NCI-H2029 treated with DMSO at 0.1 percent for 48 hours (cell line): ENCODE measurements at places on chromosomes 6 and 20.

GRCh38 chr20:41001497-41001896, 27.1 kb upstream of the TOP1 start:
- DNase-seq: no peak

DNA sequence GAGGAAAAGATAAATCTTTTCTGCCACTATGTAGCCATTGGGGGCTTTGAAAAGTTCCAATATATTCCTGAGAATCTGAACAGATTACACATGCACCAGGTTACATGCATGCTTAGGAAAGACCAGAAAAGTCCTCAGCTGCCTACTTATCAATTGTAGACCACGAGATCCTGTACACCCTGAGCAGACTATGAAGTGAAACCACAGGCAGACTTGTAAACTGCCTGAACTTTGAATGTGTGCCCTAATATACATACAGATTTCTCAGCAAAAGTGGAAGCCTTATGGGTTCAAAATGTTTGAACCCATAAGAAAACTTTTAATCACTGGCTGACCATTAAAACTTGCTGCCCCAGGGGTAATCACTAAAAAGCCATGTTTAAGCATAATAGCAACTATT, 273.5 kb upstream of the RUNX2 start:
- no peak for DNase-seq

DNA sequence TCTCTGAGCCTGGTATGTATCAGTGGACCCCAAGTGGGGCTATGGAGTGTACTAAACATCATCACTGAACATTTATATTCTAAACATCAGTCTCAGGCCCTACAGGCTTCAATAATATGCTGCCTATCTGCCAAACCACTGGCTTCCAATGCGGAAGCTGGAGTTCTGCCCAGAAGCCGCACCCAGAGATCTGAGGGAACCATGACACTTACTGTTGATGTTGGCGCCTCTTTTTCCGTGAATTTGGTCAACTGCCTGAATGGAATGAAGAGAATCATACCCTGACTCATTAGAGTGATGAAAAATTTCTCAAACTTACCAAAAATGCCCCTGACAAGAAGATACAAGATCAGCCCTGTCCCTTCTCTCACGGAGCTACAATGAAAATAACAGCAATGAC, 66.2 kb downstream of the SLC22A23 start:
- DNase-seq: no peak

GRCh38 chr6:11064836-11065235, 20.7 kb upstream of the ELOVL2 start:
- DNase-seq: no peak

- DNase-seq: no peak
Observed at GRCh38 chr6:2857580-2858337, 16.1 kb upstream of the SERPINB1 start.

DNA sequence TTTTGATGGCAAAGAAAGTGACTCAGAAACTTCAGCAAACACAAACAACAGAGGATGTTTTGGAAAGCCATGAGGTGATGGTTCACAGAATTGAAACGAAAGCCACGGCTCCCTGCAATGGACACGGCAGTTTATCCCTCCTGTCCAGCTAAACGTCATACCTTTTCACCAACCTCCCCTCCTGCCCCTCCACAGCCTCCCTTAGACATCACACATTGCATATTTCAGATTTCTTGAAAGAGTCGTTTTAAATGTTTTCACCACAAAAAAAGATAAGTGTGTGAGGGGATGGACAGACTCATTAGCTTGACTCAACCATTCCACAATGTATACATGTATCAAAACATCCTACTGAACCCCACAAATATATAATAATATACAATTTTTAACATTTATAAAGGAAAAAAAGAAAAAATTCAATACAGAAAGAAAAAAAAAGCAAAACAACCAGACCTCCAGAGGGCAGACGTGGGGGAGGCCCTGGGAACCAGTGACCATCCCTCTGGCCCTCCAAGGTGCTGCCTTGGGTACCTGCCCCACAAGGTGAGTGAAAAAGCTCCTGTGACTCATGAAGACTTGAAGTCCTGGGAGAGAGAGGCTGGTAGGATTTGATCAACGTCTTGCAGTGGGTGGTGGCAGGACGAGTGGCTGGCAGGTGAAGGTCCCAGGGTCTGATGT, 117.2 kb upstream of the THBS2 start:
- no peak for DNase-seq

DNA sequence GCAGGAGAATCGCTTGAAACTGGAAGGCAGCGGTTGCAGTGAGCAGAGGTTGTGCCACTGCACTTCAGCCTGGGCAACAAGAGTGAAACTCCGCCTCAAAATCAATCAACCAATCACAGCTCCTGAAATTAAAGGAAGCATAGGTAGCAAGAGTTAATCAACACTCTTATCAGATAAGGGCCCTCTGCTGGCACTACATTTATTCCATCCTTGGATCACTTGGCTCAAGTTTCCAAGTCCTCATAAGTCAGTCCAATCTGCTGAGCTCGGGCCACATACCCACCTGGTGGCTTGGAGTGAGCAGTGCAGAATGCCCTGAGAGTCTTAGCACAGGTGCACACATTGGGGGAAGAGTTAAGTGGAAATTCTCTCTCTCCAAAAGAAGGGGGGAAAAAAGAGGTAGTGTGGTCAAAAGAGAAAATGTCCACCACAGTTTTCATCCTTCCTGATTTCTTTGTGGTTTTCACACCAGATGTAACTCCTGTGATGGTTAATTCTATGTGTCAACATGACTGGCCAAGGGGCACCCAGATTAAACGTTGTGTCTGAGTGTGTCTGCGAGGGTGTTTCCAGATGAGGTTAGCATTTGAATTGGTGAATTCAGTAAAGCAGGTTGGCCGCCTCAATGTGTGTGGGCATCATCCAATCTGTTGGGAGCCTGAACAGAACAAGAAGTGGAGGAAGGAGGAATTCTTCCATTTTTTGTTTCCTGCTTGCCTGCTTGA, 14.2 kb upstream of the FAM8A1 start:
- DNase-seq: peak; percentile 73

GRCh38 chr20:24111858-24112257, 123.3 kb upstream of the GGTLC1 start:
- no peak for DNase-seq

- no peak for DNase-seq
Observed at GRCh38 chr6:158408552-158409130, 96.4 kb downstream of the TULP4 start.

DNA sequence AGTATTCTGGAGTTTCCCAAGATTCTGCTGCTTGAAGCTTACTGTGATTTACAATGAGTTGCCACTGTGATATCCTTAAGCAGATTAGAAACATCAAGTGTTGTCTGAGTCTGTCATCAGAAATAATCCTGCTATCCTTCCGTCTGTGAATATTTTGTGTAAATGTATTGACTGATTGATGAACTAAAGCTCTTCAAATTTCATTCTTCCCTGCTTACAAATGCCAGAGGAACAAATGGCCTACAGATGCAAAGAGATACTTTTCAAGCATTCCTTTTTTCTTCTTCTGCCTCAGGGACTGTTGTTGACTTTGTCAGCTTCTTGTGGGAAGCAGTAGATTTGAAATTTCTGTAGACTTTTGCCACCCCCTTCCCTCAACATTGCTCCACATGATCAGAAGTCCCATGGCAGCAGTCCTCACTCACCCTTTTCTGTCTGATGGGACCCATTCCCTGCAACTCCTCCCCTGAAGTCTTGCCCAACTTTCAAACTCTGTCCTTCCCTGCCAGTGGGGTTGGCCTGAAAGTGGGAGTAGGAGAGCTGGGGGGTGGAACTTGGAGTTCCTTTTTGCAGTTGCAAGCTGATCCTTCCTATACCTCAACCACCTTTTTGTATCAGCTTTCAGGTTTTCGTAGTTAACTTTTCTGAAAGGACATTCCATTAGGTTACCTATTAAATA, 38.5 kb upstream of the MLIP start:
- DNase-seq: no peak

- DNase-seq: peak; percentile 92
Observed at GRCh38 chr6:154510144-154510905, at the start of gene CNKSR3. CNKSR3 (minus strand) TSS chr6:154510685; CDS start chr6:154510114, 571 bp downstream.

DNA sequence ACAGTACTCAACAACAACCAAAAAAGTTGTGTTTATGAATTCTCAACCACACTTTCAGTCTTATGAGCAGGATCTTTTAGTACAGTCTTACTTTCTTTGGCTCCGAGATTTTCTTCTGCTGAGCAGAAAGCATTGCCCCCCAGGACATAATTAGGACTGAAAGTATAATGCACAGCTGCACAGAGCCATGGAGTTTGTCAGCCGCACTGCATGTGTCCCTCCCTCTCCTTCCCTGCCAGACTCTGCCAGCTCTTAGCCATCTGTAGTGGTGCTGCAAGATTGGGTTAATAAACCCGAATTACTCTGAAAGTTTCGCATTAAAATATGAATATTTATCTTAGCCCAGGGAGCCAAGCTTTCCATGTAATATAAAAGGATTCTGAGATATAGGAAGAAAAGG, 179.6 kb upstream of the PTCHD4 start:
- no peak for DNase-seq
